ENCODE measurements at places on chromosomes 7 and 10. TPM values are rescaled to one million over a fixed set of nuclear protein-coding genes. Genes with fewer than 3 reads are reported as not detected.
A peak's percentile ranks its signal among the peaks of the same experiment; 100 is the strongest.

DNA sequence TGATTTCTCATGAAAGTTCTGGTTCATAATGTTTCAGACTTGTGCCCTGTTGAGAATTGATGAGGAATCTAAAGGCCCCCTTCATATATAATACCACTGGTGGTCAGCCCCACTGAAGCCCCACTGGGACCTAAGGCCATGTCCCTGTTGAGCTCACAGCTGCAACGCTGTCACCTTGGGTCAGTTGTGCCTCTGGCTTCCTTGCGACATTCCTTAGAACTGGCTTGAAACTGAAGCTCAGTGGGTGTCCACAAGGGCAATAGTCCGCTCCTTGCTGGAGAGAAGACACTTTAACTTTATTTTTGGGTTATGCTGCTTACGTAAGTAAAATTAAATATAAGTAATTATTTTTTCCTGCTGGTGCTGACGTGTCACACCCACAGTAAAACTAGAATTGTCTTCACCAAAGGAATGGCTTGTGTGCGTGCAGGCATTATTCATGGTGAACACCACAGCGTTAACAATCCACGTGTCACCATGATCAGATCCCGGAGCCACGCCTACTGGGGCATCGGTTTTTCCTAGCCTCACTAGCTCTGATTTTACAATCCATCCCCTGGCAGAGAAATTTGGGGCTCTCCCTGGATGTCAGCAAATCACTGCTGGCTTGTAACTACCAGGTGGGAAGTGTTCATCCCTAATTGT is 66.5 kb downstream of the BICC1 start:
- no peak for DNase-seq

- no peak for DNase-seq
Observed at GRCh38 chr10:114859222-114859621, 37.6 kb downstream of the FHIP2A start.

The SUV39H2 gene
- total RNA-seq, result 36.6 TPM

GRCh38 chr7:124009321-124009720 is 23.5 kb downstream of the TMEM229A start:
- no peak for DNase-seq

- no peak for DNase-seq
Observed at GRCh38 chr10:14040787-14041631, 289.7 kb downstream of the FRMD4A start.

- no peak for DNase-seq
Observed at GRCh38 chr7:123750389-123751230, 1.8 kb upstream of the WASL start.

The JCAD gene
- total RNA-seq, result 0.12 TPM

GRCh38 chr10:61855771-61856170 is 45.7 kb upstream of the ARID5B start:
- DNase-seq, result no peak

The CALML5 gene
- total RNA-seq, result not detected

DNA sequence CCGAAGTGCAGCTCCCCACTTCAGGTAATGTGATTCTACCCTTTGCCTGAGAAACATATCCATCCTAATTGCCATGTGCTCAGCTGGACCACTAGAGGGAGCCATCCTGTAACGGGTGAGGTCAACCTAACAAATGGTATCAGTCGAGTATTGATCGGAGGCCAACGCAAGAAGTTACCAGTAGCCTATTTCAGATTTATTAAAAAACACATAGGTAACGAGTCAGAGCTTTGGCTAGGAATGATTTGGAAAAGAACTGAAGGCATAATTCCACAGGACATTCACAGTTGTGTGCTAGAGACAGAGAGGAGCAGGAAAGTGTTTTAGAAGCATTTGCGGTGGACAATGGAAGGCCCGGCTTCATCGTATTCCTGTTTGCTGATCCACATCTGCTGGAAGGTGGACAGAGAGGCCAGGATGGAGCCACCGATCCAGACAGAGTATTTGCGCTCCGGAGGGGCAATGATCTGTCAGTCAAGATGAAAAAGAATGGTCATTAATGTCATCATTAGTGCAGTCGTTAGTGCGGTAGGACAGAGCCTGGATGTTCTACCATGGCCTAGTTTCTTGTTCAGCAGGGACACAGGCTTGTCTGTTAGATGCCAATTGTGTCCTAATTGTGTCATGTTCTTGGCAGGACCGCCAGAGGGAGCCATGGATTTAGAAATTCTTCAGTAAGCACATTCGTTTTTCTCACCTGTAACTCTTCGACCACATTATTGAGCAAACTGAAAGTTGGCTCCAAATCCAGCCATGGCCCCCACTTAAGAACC is 17.5 kb downstream of the ACTA2 start:
- DNase-seq, result peak; percentile 83

The ENO4 gene
- not detected for total RNA-seq

DNA sequence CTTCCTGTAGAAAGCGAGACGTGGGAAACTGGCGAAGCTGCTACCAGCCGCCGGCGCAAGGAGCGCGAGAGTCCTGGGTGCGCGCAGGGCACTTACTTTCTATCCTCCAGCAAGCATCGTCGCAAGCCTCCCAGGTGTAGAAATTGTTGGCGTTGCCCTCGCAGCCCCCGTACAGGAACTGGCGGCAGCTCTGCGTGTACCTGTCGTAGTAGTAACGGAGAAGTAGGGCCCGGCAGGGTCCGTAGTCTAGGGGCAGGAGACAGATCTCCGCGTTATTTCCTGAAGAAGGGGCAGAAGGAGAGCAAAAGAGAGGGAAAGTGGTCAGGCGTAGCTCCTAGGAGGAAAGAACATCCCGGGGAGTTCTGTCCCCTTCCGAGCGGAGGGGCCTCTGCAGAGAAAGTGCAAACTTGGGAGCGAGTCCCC is 501 bp downstream of the TFPI2 start:
- DNase-seq, result no peak

The C10orf53 gene
- not detected for total RNA-seq

DNA sequence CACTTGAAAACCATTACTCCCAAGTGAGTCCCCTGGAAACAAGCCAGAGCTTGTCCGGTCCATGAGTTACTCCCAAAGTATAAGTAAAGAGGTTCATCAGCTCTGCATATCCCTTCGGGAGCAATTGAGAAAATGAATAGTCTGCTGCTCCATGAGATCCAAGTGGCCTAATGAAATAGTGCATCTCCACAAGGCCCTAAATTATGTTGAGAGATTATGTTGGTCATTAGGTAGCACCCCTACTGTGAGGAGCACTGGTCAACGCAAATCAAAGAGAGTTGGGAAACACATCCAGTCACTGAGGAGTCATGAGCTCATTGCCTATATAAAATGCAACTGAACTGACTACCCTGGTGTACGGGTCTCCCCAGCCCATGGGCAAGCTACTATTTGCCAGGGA is 205.5 kb upstream of the AOAH start:
- no peak for DNase-seq

GRCh38 chr7:157841773-157842370 is 505.1 kb downstream of the DNAJB6 start:
- no peak for DNase-seq

GRCh38 chr7:22980422-22980821 is 33.5 kb downstream of the HYCC1 start:
- DNase-seq, result no peak

DNA sequence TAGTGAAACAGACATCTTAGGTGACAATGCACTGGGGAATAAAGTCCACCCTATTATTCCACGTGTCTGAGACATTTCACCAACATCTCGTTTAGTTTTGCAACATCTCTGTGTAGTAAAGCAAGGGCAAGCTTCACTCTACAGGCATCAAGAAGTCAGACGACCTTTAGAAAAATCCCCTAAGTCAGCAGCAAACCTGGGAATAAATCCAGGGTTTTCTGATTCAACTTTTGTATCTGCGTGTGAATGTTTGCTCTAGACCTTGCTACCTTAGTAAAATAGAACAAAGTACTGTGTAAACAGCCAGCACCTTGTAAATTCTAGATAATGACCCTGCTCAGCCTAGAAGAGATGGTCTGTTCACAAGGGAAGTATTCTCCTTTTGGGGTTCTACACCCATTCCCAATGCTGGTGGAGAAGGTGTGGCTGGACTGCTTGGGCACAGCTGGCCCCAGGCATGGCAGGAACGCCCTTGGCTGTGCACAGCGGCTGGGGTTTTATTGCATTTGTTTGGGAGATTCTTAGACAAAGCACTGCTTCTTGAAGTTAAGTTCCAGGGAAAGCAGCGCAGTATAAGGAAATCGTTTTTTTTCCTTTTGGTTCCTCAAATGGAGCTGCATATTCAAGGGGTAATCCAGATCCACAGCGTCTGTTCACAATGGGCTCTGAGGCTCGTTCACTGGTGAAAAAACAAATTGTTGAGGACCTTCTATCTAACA is 38.3 kb upstream of the GALNTL5 start:
- no peak for DNase-seq

DNA sequence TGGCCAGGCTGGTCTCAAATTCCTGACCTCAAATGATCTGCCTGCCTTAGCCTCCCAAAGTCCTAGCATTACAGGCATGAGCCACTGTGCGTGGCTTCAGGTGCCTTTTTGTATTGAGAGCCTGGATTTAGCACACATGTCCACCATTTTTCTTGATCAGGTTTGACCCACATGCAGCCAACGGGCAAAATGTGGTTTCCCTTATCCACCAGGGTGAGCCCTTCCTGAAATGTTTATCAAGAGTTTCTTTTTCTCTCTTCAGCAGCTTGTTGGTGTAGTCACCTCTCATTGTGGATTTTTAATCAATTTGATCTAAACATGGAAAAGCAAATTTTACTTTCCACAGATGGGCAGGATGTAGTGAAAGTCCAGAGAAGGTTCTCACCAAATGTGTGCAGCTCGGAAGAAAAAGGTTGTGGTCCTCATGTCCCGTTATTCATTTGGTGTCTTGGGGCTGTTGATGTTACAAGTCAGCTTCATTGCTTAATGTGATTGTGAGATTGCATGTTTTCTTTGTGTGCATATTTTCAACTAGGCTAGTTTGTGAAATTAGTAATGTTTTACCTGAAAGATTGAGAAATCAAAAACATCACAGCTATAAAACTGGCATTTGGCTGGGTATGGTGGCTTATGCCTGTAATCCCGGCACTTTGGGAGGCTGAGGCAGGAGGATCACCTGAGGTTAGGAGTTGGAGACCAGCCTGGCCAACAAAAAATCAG is 28.9 kb downstream of the GUSB start:
- DNase-seq, result no peak

The HOXA5 gene
- not detected for total RNA-seq

GRCh38 chr7:106216923-106217542 is 67.8 kb downstream of the NAMPT start:
- DNase-seq, result no peak

GRCh38 chr7:4134631-4135030 is 547.5 kb upstream of the FOXK1 start:
- no peak for DNase-seq

DNA sequence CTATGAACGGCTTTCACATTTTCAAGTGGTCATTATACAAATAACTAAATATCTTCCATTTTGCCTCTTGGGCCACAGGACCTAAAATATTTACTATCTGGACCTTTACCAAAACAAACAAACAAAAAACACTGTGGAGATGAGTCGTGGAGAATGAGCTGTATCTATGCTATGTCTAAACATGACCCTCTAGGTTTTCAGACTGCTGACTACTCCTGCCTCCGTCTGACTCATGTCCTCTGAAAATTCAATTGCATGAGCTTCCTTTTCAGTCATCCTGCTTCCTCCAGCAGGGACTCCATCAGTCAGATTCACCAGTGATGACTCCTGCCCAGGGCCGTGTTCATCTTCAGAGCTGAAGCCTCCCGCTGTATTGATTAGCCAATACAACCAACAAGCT is 96.8 kb downstream of the COL28A1 start:
- DNase-seq, result no peak

The MDFIC gene
- total RNA-seq, result 75.4 TPM

GRCh38 chr10:16030562-16030961 is 170.3 kb upstream of the MINDY3 start:
- no peak for DNase-seq

The NODAL gene
- total RNA-seq, result not detected

DNA sequence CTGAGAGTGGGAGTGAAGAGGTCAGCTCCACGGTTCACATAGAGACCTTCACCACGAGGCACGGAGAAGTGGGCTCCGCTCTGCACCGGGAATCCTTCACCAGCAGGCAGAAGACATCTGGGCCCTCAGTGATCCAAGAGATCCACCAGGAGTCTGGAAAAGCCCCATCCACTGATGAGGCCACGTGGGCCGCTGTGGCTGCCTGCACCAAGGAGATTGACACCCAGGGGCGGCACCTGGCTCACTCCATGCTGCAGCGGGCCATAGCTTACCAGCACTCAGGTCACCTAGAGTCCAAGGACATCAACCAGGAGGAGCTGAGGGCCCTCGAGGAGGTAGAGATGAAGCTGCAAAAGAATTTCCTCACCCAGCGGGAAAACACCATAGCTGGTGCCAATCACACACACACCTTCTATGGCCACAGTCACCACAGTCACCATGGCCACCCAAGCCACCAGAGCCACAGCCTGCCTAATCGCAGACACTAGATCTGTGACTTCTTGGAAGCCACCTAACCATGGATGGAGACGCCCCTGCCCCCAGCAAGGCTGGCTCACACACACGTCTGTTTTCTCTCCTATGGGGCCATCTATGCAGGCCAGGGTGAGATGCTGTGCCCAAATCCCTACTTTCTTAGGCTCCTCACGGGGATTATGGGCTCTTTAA is 694 bp downstream of the C10orf62 start:
- DNase-seq, result peak; percentile 32

DNA sequence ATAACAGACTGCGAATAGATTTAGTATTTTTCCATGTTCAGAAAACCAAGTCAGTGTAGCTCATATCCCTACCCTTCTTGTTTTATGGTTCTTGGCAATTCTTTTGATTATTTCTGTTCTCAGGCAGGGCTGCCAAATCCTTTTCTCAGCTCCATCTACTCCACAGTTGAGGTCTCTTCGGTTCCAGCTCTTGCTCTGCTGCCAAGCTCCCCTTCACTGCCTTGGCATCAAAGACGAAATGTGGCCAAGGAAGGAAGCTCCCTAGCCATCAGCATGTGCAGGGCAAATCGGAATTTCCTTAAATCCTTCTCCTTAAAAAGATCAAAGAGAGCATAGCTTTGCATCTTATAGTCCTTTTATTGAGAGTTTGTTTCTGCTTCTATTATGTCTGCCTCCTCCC is 116.4 kb upstream of the NOBOX start:
- DNase-seq, result no peak

The COMMD3 gene
- 68.8 TPM for total RNA-seq

DNA sequence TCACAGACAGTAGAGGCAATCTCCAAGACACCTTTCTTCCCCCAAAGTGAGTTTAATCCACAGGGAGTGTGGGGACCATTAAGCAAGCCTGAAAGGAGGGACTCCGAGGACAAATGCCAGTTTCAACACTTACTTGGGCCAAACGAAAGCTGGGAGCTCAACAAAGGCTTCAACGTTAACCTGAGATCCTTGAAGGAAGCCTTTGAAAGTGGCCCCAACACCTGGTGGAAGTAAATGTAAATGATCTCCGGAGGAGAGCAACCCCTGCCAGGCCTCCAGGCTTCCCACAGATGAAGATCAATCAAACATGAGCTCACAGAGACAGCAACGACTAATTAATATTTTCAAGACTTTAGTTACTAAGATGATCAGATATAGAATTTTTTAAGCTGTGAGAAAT is 103.8 kb downstream of the PIP4K2A start:
- DNase-seq, result no peak

- no peak for DNase-seq
Observed at GRCh38 chr10:128339753-128340152, 213.5 kb upstream of the MKI67 start.
